SK-N-SH treated with all-trans-retinoic acid at 6 μM for 48 hours (cell line): ENCODE measurements at places on chromosomes 2 and 18.

- no peak for ATAC-seq
Measured at GRCh38 chr2:16853088-16853487, 187.5 kb upstream of the CYRIA start.

- no peak for ATAC-seq
Measured at GRCh38 chr18:2188258-2188657, 383.0 kb downstream of the METTL4 start.

DNA sequence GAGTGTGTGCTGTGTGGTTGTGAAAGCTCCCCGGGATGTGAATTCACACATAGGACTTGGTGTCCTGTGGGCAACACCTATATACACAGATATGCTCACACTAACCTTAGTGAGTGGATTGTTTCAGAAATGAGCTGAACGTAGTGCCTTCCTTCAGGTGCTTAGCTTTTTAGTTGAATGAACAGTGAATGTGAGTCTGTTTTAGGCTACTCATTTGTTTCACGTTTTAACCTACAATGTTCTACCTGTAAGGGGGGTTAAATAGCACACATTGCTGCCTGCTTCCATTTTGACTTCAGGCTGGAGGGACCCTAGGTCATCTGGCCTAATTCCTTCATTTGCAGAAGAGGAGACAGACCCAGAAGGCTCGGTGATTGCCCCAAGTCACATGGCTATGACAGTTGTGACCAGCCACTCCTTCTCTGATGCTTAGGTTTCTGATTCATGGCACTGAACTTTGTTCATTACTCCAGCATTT is 1.0 kb downstream of the PLEK start:
- ATAC-seq = no peak

DNA sequence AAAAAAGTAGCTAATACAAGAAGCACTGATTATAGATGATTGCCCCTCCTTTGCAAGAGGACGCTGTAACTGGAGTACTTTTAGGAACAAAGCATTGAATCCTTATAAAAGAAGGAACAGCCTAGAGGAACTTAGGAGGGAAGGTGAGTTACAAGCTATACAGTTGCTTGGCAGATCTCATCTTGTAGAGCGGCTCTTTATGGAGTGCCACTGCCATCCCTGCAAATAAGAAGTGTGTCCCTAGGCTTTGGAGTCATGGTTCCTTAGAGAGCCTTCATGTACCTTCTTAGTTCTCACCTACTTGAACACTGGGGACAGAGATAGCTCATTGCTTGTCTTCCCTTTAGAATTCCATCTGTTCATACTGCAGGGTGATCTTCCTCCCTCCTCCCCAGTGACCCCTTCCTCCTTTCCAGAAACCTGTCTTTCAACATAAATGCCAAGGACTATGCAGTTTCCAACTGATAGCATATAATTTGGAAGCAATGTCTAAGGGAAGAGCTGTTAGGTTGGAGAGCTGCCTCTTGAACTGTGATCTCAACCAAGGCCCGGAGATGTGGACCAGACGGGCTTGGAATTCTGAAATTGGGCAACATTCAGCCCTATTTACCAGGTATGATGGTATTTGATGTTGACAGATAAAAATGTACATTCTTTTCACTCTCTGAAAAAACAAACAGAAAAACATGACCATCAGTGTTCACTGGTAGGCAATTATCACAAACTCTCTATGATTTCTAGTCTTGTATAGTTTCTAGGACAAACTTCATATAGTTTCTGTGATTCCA is 7.5 kb downstream of the FMNL2 start:
- no peak for ATAC-seq

DNA sequence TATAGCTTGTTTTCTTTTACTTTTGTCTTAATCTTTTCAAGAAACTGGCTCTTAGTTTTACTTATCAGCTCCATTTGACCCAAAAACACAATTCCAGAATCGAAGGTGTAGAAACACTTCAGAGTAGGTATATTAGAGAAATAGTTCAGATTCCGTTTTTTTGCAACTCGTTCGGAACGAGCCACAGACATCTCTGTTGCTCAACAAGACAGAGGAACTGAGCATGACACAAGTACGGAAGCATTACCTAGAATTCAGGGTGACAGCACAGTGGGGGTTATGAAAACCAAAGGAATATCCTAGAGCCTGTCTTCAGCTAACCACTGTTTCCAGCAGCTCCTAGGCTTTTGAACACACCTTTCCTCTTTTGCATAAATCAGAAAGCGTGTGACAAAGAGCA is 5.0 kb downstream of the HRH4 start:
- no peak for ATAC-seq

DNA sequence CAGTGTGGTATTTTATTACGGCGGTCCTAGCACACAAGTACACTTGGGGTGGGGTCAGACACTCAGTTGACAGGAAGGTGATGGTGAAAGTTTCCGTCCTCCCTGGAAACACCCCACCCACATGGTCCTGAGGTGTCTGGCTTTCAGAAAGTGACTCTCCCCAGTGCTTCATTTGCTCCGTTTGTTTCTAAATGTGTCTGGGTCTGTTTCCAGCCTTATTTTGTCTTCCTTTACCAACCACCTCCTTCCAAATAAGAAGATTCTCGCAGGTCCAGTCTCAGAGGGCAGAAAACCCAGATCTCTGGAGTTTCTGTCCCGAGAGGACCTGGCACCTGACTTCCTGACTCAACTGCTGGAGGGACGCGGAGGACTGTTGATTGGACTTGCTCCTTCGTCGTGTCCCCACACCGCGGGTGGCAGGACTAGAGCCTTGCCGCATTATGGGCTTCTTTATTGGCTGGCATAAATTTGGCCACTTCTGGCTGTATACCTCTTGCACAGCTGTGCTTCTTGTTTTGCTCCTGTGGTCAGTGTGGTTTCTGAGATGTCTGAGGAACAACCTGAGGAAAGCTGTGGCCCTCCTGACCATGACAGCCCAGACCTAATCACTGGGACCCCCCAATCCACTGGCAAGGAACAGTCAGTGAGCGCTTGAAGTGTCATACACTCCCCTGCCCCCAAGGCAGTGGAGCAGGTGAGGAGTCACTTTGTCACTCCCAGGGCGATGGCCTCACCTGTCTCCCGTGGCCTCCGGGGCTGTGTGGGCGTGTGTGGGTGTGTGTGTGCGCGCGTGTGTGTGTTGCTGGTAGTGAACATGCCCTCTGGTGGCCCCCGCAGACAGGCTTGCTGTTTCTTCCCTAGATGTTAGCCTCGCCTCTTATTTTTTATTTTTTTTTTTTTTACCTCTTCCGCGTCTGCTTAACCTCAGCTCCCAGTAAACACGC is 45.6 kb downstream of the MEX3C start:
- ATAC-seq = no peak

- ATAC-seq = no peak
Measured at GRCh38 chr18:55003695-55004094, 44.4 kb upstream of the CCDC68 start.

DNA sequence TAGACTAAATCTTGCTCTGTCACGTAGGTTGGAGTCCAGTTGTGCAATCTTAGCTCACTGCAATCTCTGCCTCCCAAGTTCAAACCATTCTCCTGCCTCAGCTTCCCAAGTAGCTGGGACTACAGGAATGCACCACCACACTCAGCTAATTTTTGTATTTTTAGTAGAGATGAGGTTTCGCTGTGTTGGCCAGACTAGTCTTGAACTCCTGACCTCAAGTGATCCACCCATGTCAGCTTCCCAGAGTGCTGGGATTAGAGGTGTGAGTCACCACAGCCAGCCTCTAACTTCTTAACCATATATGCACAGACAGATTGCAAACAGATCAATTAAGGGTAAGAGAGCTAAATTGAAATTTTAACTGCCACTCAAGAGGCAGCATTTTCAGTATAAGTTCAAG is 22.1 kb upstream of the CNGA3 start:
- ATAC-seq = no peak

DNA sequence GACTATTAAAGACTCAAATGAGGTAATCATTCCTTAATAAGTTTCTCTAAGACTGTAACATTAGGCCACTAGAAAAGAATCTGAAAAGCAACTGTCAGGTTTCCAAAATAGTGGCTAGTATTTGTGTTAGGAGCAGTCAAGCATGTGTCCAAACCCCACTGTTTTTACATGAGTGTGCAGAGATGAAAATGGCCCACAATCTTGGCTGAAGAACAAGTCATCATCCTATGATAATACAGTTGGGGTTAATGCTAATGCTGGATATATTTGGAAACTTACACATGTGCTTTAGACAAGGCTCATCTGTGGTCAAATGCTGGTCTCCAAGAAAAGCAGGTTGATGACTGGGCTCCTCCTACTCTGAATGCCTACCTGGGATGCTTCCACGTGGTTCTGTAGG is 73.6 kb downstream of the MAIP1 start:
- ATAC-seq = no peak

- ATAC-seq = peak; percentile 48
Measured at GRCh38 chr18:59267503-59268126, 5.6 kb downstream of the RAX start.

DNA sequence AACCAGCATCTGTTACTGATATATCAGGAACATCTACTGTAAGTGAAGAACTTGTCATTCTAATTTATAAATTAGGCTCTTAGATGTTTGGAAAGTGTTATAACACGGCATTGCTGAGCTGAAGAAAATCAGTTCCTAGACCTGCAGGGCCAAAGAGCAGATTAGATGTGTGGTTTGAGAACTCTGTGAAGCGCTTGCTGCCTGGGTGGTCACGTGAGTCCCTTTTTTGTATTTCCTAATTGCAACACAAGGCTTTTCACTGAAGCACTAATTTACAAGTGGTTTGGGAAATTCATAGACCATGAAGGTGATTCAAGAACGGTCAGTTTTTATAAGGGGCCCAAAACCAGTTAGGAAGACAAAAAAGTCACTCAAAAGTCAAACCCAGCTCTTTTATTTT is 106.9 kb upstream of the SP3 start:
- ATAC-seq = no peak

DNA sequence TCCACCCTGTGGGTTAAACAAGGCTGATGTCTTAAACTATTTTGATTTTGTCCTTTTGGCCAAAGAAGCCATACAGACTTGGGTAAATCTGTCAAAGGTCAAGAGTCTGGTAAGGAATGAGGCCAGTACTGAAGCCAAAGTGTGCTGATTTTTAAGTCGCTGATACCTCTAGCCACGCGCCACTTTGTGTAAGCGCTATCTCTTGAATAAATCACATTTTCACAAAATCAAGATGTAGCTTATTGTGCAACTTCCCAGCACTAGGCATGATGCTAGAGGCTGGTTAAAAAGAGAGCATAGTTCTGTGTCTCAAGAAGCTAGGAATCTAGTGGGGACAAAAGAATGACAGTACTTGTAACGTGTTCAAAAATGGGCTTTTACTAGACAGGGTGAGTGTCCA is 510.6 kb upstream of the RAB6C start:
- ATAC-seq = no peak

DNA sequence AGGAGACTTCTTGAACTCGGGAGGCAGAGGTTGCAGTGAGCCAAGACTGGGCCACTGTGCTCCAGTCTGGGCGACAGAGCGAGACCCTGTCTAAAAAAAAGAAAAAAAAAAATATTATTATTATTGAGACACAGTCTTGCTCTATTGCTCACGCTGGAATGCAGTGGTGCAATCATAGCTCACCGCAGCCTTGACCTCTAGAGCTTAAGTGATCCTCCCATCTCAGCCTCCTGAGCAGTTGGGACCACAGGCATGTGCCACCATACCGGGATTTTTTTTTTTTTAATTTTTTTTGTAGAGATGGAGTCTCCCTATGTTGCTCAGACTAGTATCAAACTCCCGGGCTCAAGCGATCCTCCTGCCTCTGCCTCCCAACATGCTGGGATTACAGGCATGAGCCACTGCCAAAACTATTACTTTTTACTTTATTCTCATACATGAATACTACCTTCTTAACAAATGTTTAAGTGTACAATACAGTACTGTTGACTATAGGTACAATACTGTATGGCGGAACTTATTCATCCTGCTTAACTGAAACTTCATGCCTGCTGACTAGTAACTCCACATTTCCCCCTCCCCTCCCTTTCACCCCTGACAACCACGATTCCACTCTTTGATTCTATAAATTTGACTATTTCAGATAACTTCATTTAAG is 15.5 kb downstream of the FBXO11 start:
- no peak for ATAC-seq

DNA sequence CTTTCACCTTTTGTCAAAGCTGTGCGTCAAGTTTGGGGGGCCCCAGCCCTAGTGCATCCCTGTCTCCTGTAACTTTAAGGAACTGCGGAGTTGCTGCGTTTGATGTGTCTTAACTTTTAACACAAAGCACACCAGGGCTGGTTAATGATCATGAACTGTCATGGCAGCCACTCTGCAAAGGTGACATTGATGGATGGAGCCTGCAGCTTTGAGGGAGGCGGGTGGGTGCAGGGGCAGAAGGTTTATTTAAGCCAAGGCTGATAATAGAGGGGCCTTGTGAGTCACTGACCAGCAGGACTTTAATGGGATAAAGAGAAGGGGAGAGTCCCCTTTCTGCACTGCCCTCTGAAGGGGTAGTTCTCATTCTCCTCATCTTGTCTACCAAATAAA is 190.2 kb upstream of the GATA6 start:
- no peak for ATAC-seq

- ATAC-seq = no peak; the same call in 1 of the 3 replicates
Measured at GRCh38 chr18:79507546-79508480, 112.1 kb downstream of the NFATC1 start.

- no peak for ATAC-seq
Measured at GRCh38 chr18:23485386-23485785, 17.9 kb upstream of the RMC1 start.

- ATAC-seq = no peak
Measured at GRCh38 chr2:134372611-134373131, 118.8 kb downstream of the MGAT5 start.

- ATAC-seq = no peak
Measured at GRCh38 chr2:239305771-239306170, 95.0 kb downstream of the HDAC4 start.

- ATAC-seq = no peak
Measured at GRCh38 chr18:22063102-22063501, 106.3 kb upstream of the GATA6 start.

DNA sequence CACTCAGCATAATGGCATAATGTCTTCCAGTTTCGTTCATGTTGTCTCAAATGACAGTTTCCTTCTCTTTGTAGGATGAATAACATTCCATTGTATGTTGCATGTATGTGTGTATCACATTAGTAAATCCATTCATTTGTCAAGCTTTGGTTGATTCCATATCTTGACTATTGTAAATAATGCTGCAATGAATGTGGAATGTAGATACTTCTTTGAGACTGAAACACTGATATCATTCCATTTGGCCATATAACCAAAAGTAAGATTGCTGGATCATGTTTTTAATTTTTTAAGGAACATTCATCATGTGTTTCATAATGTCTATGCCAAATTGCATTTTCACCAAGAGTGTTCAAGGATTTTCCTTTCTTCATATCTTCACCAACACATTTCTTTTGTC is 1711.4 kb upstream of the PIK3C3 start:
- no peak for ATAC-seq

- ATAC-seq = no peak
Measured at GRCh38 chr2:221465776-221466175, 106.3 kb downstream of the EPHA4 start.
